Ammon's horn (tissue), 1 donor: ENCODE measurements at places on chromosomes 3 and 15.
A peak's percentile ranks its signal among the peaks of the same experiment; 100 is the strongest.

GRCh38 chr15:64010719-64011118 lies 35.6 kb downstream of the DAPK2 start:
- no peak for DNase-seq

DNA sequence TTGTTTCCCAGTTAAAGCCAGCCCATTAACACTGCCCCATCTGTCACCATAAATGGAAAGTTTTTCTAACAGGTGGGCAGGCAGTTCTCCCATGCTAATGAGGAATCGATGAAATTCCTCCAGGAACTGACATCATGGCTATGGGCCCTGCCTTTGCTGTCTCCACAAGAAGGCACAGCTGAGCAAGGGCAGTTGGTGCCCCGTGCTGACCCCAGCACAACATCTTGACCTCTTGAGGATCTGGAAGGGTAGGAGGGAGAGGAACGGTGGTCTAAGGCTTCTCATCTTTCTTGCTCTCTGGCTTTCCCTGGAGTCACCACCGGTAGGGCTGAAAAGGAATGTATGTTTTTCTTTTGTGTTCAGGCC lies 46.7 kb downstream of the CHCHD6 start:
- no peak for DNase-seq

GRCh38 chr15:89498574-89498906 lies 2.2 kb upstream of the RHCG start:
- no peak for DNase-seq

- DNase-seq, result peak; percentile 67
Measured at GRCh38 chr3:69888040-69888942, 111.2 kb upstream of the SAMMSON start.

DNA sequence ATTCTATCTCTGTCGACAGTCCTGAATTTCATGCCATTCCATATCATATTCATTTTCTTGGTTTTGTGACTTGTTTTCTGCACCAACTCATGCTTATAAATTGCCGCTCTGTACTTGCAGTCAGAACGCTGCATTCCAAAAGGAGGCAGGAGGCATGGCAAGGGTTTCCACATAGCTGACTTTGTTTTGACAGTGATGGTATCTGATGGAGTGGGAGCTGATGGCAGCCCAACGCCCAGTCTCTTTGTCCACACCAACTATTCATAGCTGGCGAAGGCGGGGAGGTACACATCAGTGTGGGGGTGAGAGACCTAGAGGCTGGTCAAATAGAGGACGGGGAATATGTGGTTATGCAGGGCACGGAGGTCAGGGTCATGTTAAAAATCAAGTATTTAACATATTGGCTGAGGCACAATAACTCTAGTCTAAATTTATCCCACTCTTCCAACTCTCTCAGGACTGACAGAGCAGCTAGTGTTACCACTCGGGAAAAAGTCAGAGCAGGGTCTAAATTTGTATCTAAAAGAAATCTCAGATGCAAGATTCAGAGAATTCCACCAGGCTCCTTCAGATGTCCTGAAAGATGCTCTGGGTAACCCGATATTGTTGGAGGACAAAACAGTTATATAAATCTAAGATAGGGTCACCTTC lies 67.8 kb upstream of the ATP13A3 start:
- DNase-seq, result no peak

DNA sequence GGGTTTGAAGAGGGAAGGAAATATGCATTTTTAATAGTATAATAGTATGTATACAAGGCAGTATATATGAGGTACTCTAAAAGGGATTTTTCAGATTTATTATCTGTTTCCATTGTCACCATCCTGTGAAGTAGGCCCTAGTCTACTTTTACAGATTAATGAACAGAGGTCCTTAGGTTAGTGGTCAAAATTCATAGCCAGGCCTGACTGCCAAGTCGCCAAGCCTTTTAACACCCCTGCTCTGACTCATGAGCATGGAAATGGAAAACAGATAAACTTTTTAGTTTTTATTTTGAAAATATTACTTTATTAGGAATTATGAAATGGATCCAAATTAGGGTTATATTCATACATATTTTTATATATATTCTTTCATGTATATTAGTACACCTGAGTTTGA lies 146.9 kb downstream of the BBX start:
- no peak for DNase-seq

- no peak for DNase-seq
Measured at GRCh38 chr15:31392761-31393401, 66.2 kb downstream of the KLF13 start.
